ENCODE measurements at places on chromosomes 11 and 22. TPM values are rescaled to one million over a fixed set of nuclear protein-coding genes. Genes with fewer than 3 reads are reported as not detected.

Gene UQCR10
- total RNA-seq = 77.7 TPM

DNA sequence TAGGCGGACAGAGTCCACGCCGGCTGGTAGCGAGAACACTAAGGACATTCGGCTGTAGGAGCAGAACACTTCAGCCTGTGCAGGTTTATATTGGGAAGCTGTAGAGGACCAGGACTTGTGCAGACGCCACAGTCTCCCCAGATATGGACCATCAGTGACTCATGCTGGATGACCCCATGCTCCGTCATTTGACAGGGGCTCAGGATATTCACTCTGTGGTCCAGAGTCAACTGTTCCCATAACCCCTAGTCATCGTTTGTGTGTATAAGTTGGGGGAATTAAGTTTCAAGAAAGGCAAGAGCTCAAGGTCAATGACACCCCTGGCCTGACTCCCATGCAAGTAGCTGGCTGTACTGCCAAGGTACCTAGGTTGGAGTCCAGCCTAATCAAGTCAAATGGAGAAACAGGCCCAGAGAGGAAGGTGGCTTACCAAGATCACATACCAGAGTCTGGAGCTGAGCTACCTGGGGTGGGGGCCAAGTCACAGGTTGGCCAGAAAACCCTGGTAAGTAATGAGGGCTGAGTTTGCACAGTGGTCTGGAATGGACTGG, 17.2 kb downstream of the P2RY2 start:
- no peak for DNase-seq

Gene OR51B4
- not detected for total RNA-seq

GRCh38 chr11:9362393-9362863, 22.0 kb upstream of the IPO7 start:
- DNase-seq = no peak

DNA sequence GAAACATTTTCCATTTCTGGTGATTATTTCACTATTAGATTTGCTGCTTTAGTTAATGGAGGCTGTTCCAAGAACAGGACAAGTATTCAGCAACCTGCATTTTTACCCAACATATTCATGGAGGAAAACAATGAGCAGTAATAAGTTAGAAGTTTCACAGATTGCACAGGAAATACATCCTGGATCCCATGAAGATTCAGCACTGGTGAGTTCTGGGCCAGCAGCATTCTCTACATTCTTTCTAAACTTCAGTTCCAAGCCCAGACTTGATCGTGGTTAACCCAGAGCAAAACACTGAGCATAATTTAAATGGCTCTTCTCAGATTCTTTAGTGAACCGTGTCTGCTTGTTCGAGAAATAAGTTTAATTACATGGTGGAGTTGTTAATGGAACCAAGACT, 3.8 kb downstream of the FJX1 start:
- DNase-seq = no peak

GRCh38 chr11:18501629-18502028, 25.1 kb downstream of the TSG101 start:
- DNase-seq = no peak

Gene POU2F3
- not detected for total RNA-seq

DNA sequence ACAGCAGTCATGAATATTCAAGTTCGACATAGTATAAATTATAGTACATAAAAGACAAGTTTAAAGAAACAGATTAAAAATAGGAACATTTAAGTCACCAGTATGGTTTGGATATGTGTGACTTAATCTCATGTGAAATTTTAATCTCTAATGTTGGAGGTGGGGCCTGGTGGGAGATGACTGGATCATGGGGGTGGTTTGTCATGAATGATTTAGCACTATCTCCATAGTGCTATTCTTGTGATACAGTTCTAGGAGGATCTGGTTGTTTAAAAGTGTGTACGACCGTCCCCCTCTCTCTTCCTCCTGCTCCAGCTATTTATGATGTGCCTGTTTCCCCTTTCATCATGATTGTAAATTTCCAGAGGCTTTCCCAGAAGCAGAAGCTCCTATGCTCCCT, 3.3 kb downstream of the KDM4E start:
- no peak for DNase-seq

Gene PATE2
- total RNA-seq = 1.3 TPM

GRCh38 chr11:131178020-131178419, 192.4 kb upstream of the NTM start:
- DNase-seq = no peak

- no peak for DNase-seq
Measured at GRCh38 chr11:19506816-19507486, 205.7 kb upstream of the NAV2 start.

- DNase-seq = no peak
Measured at GRCh38 chr22:21816787-21817496, 50.5 kb downstream of the MAPK1 start.

GRCh38 chr11:73246303-73246702, 25.8 kb upstream of the P2RY6 start:
- DNase-seq = no peak

GRCh38 chr11:94635072-94635471, 67.9 kb downstream of the PIWIL4 start:
- DNase-seq = no peak

Gene RIN1
- 10.9 TPM for total RNA-seq

GRCh38 chr11:42171046-42171445, 711.6 kb upstream of the LRRC4C start:
- no peak for DNase-seq

DNA sequence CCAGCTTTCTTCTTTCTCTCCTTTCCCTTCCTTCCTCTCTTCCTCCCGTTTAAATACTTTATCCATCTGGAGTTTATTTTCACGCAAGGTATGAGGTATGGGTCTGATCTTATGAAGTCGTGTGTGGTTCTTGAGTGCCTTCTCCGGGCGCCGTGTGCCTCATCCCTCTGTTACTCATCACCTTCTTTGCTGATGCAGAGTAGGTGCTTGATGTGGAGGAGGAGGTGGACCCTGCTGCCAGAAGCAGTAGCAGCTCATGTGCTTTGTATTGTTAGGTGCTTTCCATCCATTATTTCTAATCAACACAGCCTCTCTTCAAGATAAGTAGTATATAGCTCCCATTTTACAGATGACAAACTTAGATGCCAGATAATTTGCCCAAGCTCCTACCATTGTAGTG, 47.0 kb downstream of the TNRC6B start:
- DNase-seq = no peak

DNA sequence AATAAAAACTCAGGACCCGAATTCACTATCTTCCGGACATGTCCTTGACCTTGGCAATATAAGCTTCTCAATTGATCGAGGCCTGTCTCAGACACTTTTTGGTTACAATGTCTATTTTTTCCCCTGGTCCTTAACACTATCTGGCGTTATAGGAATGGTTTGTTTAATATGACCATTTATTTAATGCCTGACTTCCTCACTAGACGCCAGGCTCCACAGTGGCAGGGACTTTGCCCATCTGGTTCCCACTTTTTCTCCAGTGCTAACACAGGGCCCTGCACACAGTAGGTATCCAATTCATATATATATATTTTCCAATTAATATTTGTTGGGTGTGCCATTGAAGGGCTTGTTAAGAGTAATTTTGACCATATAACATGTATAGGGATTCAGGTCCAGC, 7.9 kb upstream of the CBX6 start:
- no peak for DNase-seq

Gene CBLIF
- not detected for total RNA-seq

Gene TRABD
- total RNA-seq = 34.3 TPM
